CD4-positive, alpha-beta T cell treated with Interleukin-6 for 4 hours (primary cell): ENCODE measurements at places on chromosomes 16 and 17.

- DNase-seq: no peak
Measured at GRCh38 chr17:75003957-75004355, 8.5 kb upstream of the MRPL58 start.

DNA sequence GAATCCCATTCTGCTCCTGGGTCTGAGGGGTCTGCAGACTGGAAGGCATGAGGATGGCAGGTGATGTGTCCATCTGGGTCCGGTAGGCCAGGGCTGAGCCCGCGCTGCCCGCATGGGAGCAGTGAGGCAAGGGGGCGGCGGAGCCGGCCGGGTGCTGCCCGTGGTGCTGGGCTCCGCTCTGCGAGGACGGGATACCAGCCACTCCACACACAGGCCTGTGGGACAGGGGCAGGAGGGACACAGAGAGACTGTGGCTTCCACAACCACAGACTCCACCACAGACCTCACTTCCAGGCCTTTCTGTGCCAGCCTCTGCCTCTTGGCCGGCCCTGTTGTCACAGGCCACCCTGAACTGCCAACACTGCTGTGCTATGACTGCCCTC is 25.4 kb downstream of the MAP1LC3B start:
- DNase-seq: no peak

DNA sequence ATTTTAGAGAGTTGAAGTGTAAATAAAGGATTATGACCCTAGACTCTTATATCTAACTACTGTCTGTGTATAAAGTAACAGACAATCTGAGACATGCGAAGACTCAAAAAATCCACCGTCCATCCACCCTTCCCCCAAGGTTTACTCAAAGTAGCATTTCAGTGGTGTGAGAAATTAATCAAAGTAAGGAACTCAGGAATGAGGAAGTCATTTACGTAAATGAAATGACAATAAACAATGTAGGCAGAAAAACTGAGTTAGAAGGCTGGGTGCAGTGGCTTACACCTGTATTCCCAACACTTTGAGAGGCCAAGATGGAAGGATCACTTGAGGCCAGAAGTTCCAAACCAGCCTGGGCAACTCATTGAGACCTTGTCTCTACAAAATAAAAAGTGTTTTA is 19.8 kb upstream of the NTN1 start:
- DNase-seq: no peak

DNA sequence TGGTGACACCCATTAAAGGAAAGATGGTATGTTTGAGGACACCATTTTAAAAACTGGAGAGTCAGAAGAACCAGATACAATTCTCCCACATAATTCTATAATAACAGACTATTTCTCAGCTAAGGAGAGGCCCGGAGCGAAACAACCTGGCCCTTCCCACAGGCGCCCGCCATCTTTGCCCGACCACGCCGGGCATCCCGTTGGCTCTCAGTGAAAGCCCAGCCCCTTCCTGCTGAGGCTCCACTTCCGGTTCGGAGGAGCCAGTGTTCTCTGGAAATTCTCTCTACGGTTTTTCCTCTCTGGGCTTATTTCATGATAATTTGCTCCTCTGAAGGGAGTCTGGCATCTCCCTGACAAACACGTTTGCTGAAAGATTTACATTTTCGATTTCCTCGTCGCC is 175.7 kb downstream of the AXIN2 start:
- DNase-seq: no peak

GRCh38 chr17:10616502-10617119 is 40.5 kb downstream of the MYH3 start:
- DNase-seq: peak; percentile 74

- no peak for DNase-seq
Measured at GRCh38 chr16:6284731-6285130, 1047.9 kb upstream of the RBFOX1 start.
